Heart left ventricle (tissue), 16 donors: ENCODE measurements at places on chromosomes 4 and X. TPM values are rescaled to one million over a fixed set of nuclear protein-coding genes. Genes with fewer than 3 reads are reported as not detected.
A peak's percentile ranks its signal among the peaks of the same experiment; 100 is the strongest.

Gene SOWAHD
- not detected for total RNA-seq

Gene CXorf49
- total RNA-seq, result not detected

DNA sequence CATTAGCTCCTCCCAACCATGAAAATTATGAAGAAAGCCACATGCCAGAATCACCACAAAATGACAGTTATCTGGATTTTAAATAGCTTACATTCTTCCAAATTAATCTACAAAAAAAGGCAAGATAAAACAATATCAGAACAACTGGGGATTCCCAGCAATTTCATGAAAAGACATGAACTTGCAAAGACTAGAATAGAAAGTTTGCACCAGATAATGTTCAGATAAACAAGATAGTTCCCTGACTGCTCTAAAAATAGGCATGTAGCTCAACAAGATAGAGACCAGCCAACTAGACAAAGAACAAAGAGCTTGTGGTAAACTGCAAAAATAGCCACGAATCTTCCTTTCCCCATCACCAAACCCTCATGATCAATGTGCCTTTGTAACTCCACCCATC, 30.3 kb upstream of the DDX53 start:
- no peak for DNase-seq

- no peak for DNase-seq
Observed at GRCh38 chrX:41960142-41960541, 36.8 kb upstream of the CASK start.

Gene POLR2B
- 72.8 TPM for total RNA-seq

Gene IQCM
- total RNA-seq, result not detected

DNA sequence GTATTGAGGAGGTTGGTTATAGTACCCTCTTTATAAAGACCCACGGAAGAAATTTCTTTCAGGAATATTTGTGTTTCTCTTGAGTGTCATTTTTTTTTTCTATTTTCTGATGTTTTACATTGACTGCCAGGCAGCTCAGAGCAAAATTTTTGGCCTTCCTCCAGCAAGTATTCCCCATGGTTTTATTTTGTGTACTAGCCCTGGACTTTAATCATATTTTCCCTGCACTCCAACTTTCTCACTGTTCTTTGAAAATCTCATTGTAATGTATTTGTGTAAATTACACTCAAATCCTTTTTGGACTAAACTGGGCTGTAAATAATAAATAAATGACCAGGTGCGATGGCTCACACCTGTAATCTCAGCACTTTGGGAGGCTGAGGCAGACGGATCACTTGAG, 45.6 kb upstream of the USP46 start:
- DNase-seq, result no peak

Gene MRFAP1
- total RNA-seq, result 225 TPM

DNA sequence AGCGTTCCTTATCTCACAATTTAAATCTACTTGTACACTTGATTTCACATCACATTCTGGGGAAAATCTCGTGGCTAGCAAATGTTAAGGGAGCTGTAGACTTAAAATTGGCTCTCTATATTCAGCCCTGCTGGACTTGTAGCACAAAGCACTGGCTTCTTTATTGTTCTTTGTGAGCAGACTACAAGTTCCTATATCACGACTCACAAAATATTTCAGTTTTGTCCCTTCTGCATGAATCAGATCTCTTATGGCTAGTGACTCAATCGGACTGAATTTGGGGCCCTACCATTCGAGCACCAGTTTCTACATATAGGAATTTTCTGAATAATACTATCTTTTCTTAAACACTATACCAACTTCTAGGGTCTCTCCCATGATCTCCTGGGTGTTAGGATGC, 390.1 kb downstream of the ADAM29 start:
- DNase-seq, result no peak

- DNase-seq, result no peak
Observed at GRCh38 chr4:112978691-112979472, 70.6 kb upstream of the ANK2 start.

DNA sequence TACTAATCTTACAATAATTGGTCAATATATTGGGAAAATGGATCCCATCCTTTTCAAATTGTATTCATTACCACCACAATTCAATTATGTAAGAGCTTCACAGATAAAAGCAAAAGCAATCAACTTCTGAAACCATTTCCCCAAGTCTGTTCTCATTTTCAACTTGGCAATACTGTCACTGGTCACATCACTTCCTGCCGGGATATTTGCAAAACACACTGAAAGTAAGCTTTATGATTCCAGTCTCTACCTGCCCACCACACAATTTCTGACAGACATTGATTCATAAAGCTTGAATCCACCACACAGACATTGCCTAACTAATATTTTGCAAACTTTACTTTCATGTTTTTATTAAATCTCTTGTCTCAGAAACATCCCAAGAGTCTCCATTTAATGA, 53.6 kb downstream of the LIN54 start:
- no peak for DNase-seq

- peak; percentile 40 for DNase-seq
Observed at GRCh38 chr4:7539659-7540058, 104.9 kb upstream of the PSAPL1 start.

Gene NAP1L5
- total RNA-seq, result 2.7 TPM

GRCh38 chr4:144174401-144175067, 34.0 kb upstream of the GYPA start:
- no peak for DNase-seq

Gene PPM1K
- total RNA-seq, result 140 TPM

DNA sequence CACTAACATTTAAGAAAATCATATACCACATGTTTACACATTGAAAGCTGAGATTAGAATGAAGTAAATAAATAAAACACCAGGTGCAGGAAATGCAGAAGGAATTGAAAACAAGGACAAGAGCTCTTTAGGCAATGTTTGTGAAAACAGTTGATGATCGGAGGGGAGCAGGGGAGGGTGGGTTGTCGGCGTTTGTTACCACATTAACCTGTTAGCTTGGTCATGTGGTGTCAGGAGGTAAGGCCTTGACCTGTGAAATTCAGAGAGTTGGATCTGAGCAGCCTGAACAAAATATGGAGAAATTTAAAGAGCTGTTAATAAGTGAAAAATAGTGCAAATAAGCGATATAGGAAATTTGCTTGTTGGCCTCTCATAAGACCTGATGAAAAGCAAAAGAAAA, 759.9 kb downstream of the PDHA2 start:
- DNase-seq, result no peak

DNA sequence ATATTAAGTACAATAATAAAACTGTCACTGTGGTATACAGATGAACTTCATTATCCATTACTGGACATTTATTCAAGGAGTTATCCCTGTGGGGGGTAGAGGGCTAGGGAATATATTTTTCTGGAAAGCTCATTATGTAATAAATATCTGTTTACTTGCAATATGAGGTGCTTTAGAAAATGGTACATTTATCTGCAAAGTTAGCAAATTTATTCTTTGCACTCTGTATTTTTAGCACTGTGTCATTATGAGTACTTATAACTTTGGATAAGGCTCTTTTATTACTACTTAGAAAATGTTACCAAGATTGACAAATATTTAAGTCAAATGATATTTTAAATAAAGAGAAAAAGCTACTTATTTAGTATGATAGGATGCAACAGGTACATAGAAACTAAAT, 37.8 kb downstream of the ANKRD17 start:
- DNase-seq, result no peak

DNA sequence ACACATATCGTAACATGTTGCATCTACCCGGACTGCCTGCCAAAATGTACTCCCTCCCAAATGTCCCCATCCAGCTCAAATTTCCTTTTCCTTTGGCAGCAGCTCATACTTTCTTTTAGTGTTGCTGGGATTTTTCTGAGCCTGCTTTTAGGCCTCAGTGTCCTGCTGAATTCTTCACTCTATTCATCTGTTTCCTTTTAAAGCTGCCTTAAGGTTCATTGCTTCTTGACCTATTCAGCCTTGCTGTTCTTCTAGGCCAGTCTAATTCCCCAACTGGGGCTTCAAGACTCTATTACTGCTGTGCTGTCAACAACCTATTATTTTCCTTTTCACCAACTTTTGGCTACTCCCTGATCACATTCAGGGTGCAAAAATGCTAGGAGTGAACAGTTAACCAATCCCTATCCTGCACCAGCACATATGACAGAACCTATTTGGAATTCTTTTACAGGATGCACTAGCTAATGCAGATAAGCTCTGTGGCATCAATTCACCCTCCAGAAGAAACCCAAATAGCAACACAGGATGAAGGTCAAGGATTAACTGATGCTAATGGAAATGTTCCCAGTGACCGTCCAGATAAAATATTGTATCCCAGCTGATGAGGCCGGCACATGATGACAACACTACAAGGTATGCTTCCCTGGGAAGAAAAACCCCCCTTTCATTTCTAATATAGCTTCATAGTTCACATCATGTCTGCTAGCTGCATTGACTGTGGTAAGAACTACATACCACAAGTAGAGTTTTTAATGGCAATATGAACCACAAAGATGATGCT, 114.7 kb upstream of the TTC29 start:
- DNase-seq, result no peak

DNA sequence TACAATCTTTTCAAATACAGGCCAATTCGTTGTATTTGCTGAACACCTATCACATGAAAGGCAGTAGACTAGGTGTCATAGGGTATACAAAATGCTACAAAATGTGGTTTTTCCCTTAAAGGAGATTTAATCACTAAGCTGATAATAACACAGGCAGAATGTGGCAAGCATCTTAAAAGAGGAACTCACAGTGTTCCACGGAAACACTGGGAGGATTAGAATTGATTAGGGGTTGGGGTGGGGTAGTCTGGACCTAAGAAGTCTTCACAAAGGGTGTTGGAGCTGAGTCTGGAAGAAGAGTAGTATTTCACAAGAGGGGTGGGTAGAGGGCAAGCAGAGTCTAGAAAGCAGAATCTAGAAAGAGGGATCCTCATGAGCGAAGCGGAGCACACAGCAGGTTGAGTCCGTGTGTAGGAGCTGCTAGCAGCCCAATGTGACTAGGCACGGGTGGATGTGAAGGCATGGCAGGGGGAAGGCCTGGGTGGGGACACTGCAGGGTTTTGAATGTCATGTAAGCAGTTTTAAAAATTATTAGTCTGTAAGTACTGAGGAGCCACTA, 123.6 kb downstream of the MGST2 start:
- no peak for DNase-seq

DNA sequence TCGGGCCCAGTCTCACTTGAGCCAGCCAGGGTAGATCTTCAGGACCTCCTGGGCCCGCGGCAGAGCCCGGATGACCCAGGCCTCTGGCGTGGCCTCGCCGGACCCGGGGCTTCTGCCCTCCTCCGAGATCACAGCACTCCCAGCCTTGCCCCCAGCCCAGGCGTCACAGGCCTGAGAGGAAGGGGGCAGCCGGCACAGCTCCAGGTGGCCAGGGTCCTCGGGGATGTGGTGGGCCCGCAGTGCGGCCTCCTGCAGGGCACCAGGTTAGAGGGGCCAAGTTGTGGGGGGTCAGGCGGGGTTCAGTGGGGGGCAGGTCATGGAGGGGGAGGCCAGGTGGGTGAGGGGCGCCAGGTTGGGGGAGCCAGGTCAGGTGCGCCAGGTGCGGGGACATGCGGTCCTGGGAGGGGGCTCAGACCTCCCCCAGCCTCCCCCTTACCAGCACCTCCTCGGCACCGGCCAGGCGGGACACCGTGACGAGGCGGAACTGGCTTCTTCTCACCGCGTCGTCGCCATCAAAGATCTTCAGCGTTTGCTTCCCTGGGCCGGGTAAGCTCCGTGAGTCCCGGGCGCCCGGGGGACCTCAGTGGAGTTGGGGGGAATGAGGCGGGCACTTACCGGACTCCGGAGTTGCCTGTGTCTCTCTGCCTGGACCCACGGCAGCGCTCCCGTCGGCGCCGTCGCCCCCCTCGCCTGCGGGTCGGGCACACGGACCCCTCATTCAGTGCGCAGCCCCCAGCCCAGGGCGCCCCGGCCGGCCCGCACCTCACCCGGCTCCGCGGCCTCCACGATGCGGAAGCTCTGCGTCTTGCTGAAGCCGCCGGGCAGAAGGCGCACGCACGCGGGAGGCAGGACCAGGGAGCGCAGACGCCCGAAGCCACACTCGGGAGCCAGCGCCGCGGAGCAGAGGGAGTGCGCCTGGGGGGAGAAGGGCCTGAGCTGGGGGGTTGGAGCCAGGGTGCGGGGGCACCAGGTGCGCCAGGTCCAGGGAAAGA, 6.0 kb downstream of the DGKQ start:
- peak; percentile 19 for DNase-seq

Gene GYPB
- not detected for total RNA-seq

- no peak for DNase-seq
Observed at GRCh38 chrX:9338986-9339385, 125.9 kb upstream of the TBL1X start.

DNA sequence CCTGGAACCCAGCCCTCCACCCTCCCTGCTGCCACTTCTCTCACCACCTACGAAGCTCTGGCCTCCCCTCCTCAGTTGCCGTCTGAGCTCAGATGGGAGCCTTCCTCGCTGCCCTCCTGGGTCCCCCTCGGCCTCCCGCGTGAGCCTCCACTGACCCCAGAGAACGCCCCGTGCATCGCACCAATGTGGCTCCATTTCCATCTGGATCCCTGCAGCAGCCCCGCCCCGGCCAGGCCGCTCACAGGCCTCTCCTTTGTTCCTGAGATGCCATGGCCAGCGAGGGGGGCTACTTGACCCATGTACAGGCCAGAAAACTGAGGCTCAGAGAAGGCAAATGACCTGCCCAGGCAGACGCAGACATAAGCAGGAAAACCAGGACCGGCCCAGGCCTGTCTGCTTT, 242.4 kb upstream of the PSAPL1 start:
- DNase-seq, result no peak

Gene ATP1B4
- 6.5 TPM for total RNA-seq
